WTC11 (cell line): ENCODE measurements at places on chromosomes 3 and 15. TPM values are rescaled to one million over a fixed set of nuclear protein-coding genes. Genes with fewer than 3 reads are reported as not detected.

- no peak for DNase-seq
Measured at GRCh38 chr15:98596885-98597392, 51.4 kb upstream of the IGF1R start.

GRCh38 chr3:69321301-69322157 lies 64.4 kb downstream of the FRMD4B start:
- DNase-seq: no peak

GRCh38 chr3:185084901-185085300 lies 68.0 kb downstream of the C3orf70 start:
- no peak for DNase-seq

DNA sequence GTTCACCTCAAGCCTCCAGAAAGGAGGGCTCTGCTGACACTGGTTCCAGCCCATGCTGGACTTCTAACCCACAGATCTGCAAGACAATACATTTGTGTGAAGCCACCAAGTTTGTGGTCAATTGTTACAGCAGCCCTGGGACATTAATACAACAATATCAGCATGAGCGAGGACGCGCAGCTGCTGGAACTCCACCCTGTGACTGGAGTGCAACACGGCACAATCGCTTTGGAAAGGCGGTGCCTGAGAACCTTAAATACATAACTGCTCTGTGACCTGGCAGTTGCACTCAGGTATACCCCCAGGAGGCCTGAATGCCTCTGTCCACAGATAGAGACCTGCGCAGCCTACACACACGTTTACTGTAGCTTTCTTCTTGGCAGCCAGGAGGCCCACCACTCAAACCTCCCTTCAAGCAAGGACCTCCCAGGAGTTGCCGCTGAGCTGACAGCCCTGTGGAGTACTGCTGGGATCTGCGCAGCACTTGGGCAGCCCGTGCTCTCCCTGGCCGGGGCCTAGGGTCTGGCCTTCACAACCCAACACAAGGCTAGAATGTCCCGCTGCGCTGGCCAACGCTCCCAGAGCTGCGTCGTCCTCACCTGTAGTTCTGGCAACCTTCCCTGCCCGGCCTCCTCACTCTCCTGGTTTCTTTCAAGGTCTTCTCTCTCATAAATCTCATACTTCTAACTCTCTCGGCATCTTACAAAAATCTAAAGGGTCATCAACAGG lies 8.3 kb downstream of the MRPS25 start:
- no peak for DNase-seq

THBS1 gene
- 37.1 to 41.4 TPM (median 41.2 TPM) in 3 replicates for total RNA-seq

PPP1R14D gene
- 0.25 TPM in 1 of 3 replicates, not detected in the others for total RNA-seq

DLEC1 gene
- total RNA-seq: 0.81 to 1.4 TPM (median 1.1 TPM) in 3 replicates
